ENCODE measurements at places on chromosomes 4 and X.
A peak's percentile ranks its signal among the peaks of the same experiment; 100 is the strongest.

GRCh38 chr4:151676301-151676700 lies 84.5 kb downstream of the GATB start:
- DNase-seq, result peak; percentile 90

DNA sequence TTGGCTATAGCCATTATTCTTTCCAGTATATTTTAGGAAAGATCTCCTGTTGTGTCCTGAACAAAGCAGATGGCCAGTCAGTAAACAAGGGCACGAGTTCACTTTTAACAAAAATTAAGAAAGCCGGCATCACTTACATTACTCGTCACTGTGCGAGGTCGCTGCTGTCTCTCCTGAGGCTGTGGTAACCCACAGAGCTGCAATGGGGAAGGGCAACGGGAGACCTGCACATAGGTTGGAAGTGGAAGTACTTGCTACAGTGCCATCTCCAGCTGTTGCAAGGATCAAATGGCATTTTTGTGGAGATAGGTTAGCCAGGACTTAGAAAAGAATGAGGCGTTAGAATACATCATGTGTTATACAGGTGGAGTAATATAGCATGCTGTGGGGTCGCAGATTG lies 132.2 kb downstream of the KLHL8 start:
- no peak for DNase-seq

DNA sequence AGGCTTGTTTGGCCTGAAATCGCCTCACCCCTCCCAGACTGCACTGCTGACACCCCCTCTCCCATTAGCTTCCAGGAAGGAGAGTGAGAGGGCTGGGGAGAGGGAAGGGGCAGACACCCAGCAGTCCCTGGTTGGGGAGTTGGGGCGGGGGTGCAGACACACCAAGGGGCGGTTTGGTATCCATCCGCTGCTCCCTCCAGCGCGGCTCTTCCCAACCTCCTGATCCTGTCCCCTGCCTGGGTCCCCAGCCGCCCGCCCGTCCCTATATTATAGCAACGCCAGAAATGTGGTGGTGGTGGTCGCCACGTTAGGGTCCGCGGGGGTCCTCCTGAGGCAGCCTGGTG lies 24.9 kb downstream of the GPRASP3 start:
- no peak for DNase-seq

DNA sequence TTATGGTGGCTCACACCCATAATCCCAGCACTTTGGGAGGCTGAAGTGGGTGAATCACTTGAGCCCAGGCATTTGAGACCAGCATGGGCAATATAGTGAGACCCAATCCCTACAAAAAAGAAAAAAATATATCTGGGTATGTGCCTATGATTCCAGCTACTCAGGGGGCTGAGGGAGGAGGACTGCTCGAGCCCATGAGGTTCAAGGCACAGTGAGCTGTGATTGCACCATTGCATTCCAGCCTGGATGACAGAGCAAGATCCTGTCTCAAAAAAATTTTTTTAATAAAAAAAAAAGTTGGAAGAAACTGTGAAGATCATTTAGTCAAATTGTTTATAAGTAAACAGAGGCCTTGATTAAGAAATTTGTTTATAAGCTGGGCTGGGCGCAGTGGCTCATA lies 39.7 kb downstream of the KLHL8 start:
- no peak for DNase-seq

DNA sequence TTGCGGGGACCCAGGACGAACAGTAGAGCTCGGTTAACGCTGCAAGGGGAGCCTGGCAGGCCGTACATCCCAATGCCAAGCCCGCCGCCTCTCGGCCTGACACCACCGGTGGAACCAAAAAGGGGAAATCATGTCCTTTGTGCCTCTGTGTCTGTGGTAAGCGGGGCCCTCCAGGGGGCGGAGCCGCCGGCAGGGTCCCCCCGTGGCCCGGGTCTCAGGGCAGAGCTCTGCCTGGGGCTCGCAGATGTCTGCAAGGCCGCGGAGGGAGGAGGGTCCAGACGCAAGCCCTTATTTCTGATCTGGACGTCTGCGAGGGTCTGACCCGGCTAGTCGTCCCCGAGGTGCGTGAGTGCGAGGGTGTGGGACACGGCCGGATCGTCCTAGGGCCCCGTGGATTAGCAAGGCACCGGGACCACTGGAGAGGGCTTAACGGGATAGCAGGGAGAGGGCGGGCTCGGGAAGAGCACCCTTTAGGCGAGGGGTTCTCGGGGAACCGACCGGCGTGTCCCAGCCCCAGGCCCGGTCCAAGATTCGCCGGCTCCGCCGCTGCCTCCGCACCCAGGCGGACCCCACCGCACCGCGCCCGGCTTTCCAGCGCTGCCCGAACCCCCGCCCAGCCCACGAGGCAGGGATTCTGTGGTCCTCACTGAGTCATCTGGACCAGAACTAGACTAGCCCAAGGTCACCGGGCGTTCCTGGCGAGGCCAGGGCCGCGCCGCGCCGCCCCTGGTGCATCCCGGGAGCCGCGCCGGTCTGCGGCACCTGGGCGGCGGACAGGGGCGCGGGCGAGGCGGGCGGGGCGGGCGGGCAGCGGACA lies 863 bp upstream of the FAM193A start:
- peak; percentile 30 for DNase-seq

DNA sequence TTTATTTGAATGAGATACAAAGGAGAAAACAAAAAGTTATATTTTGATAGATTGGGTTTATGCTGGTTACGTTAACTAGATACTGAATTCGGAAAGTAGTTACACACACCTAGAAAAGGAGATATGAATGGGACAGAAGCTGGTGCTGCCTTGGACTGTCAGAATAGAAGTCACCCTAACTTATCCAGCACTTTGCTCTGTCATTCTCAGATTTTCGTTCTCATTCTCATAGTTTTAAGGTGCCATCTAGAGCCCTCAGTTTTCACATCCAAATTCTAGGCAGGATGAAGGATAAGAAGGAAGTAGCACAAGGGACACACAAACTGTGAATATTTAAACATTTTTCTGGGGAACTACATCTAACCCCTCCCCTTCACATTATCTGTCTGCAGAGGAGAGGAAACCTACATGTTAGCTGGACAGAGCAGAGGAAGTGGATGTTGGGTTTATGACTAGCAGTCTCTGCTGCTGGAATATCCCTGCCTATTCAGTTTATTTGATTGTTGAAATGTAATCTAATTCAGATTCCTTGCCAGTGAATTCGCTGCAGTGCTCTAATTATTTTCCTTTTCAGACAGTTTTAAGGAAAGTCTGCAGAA lies 521.9 kb downstream of the FAT4 start:
- no peak for DNase-seq

- peak; percentile 56 for DNase-seq
Observed at GRCh38 chrX:13646154-13646549, 6.8 kb upstream of the TCEANC start.

- DNase-seq, result no peak
Observed at GRCh38 chr4:77631276-77631675, 25.7 kb downstream of the CXCL13 start.

DNA sequence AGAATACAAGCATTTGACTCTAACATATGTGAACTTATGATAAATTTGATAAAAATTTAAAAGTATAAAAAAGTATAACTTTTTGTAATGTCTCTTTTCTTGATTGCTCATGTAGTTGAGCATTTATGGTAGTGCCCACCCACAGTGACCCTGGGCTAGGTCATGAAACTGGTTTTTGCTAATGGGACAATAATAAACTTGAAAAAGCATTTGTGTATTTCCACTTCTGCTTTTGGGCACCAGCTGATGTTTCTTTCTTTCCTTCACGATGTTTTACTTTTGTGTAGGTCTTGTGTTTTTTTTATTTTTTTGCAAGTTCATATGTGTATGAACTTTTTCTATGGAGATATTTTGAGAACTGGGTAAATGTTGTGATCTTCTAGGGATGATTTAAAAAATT lies 313.1 kb downstream of the CBLL2 start:
- DNase-seq, result no peak

- DNase-seq, result no peak
Observed at GRCh38 chr4:169627307-169627706, 6.9 kb downstream of the CLCN3 start.

GRCh38 chrX:80879143-80879542 lies 69.5 kb upstream of the BRWD3 start:
- peak; percentile 15 for DNase-seq

DNA sequence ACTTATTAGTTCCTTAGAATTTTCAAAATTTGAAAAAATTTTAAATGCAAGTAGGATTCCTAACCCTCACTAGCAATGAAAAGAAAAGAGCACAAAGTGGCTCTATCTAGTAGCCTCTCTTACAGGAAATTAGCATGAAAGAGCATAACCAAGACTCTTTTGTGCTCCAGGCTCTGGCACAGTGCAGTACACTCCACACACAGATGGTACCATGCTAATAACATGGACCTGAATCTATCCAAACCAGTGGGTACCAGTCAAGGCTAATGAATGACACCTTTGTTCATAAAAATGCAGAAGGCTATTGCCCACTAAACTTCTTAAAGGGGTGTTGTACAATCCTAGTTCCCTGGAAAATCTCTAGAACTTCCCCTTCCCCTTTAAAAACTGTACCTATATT lies 119.0 kb downstream of the MANBA start:
- no peak for DNase-seq

- DNase-seq, result no peak
Observed at GRCh38 chr4:130403221-130403620, 1307.3 kb downstream of the C4orf33 start.

- no peak for DNase-seq
Observed at GRCh38 chr4:109592367-109592766, 32.3 kb downstream of the MCUB start.

DNA sequence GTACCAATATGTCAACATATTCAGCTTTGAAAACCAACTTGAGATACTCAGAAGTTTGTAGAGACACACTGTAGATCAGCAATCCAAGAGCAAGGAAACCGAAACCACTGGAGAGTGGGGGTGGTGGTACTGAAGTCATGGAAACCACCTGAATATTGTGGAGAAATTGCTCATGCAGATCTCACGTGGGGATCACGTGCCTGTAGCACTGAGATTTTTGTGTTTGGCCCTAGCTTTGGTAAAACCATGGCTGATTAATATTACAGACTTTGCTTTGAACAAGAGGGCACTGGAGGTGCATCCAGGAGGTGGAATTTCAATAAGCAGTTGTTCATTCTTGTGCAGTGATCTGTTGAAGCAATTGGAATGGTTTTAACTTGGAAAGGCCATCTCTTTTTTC lies 47.2 kb downstream of the GBA3 start:
- DNase-seq, result no peak

DNA sequence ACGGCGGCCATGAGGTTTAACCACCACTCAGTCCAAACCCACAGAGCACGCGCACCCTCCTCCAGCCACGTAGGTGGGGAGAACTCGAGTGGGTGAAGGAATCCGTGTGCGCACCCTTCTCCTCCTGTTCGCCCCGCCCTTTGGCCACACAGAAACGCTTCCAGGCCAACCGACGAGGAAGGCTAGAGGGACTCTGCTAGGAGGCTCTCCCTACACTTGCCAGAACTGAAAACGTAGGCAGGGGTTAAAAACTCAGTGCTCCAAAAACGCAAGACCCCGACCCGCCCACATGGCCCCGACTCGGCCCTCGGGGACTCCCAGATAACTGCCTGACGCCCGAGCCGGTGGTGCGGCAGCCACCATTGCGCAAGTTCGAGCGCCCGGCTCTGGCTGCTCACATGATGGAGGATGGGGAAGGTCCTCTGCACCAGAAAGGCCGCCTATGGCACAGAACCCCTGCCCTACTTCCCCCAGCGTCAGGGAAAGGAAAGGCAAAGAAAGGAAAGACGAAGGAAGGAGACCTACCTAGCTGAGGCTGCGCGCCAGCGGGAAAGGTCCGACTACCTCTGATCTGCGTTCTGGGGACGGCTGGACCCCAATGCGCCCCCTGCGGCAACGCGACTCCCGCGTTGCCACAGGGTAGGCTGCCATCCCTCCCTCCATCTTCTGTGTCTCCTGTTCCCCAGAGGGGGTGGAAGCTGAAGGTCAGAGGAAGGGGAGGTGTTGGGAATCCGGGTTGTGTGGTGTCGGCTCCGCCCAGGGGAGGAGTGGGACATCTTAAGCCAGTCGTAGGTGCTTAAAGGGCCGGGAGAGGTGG lies 201.9 kb upstream of the AGTR2 start:
- peak; percentile 49 for DNase-seq

GRCh38 chrX:67654301-67654700 lies 110.5 kb downstream of the AR start:
- DNase-seq, result no peak

DNA sequence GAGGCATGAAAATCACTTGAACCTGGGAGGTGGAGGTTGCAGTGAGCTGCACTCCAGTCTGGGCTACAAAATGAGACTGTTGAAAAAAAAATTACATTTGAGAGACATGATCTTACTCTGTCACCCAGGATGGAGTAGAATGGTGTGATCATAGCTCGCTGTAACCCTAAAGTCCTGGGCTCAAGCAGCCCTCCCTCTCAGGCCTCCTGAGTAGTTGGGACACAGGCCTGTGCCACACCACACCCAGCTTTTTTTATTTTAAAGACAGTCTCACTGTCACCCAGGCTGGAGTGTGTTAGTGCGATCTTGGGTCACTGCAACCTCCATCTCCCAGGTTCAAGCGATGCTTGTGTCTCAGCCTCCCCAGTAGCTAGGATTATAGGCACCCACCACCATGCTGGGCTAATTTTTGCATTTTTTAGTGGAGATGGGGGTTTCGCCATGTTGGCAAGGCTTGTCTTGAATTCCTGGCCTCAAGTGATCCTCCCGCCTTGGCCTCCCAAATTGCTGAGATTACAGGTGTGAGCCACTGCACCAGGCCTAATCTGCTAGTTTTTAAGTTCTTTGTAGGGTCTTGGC lies 6.1 kb downstream of the RPS3A start:
- DNase-seq, result no peak

- no peak for DNase-seq
Observed at GRCh38 chr4:157363360-157363759, 142.8 kb downstream of the GRIA2 start.

GRCh38 chrX:122790376-122791095 lies 393.5 kb upstream of the GRIA3 start:
- DNase-seq, result no peak

DNA sequence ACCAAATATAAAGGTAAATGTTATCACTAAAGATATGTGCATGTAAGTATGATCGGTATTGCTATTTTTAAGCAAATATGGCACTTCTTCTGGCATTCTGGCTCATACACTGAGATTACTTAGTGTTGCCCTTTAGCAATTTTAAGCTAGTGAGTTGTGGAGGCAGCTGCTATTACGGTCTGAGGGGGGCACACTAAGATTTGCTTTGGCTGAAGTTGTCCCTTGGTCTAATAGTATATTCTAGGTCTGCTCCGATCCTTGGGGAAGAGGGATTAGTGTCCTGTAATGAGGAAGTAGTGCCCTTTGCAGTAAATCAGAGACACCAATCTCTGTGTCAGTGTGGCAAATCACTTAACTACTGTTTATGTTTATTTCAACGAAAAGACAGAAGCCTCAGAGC lies 196.5 kb upstream of the FTHL17 start:
- no peak for DNase-seq

DNA sequence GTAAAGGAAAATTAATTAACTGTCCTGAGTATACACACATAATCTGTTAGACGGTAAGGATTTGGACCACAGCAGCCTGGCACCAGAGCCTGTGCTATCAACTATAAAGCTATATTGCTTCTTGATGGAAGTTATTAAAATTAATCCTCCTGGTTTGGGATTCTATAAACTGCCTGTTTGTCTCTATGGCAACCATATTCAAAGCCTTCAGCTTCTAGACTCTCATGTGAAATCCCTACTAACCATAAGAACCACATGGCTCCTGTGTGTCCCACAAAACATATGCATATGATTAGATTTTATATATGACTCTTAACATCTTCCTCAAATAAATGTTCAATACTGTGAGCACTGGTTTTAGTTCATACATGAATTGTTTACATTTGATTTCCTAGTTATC lies 380.8 kb downstream of the ANKRD50 start:
- DNase-seq, result no peak

Data from epithelial cell of esophagus (primary cell).